ENCODE measurements at places on chromosomes 6 and 20.
A peak's percentile ranks its signal among the peaks of the same experiment; 100 is the strongest.

GRCh38 chr6:157798851-157799250 is 24.2 kb upstream of the SNX9 start:
- DNase-seq, result no peak

- DNase-seq, result no peak
Observed at GRCh38 chr6:66553441-66553840, 846.4 kb upstream of the EYS start.

- DNase-seq, result no peak
Observed at GRCh38 chr6:117118490-117118889, 146.9 kb upstream of the VGLL2 start.

- DNase-seq, result peak; percentile 33
Observed at GRCh38 chr6:158631678-158632537, 12.6 kb downstream of the DYNLT1 start.

DNA sequence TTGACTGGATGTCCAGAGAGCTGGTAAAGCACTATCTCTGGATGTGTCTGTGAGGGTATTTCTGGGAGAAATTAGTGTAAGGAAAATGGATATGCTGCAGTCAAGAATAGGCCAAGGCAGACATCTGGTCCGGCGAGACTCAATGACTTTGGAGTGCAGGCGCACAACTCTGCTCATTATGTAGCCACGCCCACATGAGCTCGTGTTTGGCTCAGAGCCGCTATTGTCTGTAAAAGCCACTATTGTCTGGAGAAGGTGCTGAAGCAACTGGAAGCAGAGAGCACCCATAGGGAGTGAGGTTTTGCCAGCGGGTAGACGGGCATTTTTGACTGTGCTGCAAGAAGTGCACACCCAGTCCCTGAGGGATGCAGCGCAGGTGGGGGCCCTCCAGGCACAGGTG is 305.0 kb upstream of the POU3F2 start:
- DNase-seq, result no peak

- DNase-seq, result no peak
Observed at GRCh38 chr20:3121271-3121911, 36.9 kb upstream of the AVP start.

DNA sequence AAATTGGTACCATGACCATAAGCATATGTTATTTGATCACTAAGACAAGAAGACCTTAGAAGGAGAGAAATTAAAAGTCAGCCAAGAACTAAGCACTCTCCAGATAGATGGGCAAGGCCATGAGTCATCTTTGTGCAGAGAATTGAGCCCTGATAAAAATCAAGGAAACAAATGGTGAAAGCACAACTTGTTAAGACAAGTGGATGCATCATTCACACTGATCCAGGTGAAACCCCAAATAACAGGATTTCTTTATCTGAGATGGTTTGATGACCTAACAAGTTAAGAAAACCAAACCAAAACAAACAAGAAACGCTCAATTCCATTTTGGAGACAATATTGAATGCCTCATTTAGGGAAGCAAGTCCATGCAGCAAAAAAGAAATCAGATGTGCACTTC is 121.6 kb downstream of the ADAT2 start:
- DNase-seq, result no peak

GRCh38 chr6:159897603-159898002 is 6.8 kb downstream of the MAS1 start:
- DNase-seq, result no peak

- DNase-seq, result no peak
Observed at GRCh38 chr6:31689249-31690110, 8.6 kb upstream of the LY6G5C start.

DNA sequence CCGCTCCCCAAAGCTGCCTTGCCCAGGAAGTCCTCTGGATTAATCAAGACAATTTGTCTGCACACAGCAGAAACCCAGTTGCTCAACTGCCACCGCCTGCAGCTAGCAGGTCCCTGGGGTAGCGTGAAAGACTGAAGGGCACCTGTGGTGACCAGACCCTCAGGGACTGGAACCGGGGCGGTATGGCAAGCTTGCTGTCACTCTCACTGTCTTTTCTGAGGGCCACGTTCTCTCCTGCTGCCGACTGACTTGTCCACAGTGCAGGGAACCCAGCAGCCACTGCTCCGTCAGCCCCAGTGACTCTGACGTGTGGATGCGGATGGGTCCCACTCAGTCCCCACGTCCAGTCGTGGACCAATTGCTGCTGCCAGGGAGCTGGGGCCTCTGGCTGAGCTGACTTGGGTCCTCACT is 72.8 kb upstream of the PMEPA1 start:
- DNase-seq, result no peak

- DNase-seq, result no peak
Observed at GRCh38 chr6:2127484-2127911, 117.9 kb downstream of the GMDS start.

- DNase-seq, result no peak
Observed at GRCh38 chr20:24767623-24768100, 181.4 kb upstream of the CST7 start.

GRCh38 chr6:153059757-153060156 is 57.2 kb upstream of the MTRF1L start:
- DNase-seq, result no peak

DNA sequence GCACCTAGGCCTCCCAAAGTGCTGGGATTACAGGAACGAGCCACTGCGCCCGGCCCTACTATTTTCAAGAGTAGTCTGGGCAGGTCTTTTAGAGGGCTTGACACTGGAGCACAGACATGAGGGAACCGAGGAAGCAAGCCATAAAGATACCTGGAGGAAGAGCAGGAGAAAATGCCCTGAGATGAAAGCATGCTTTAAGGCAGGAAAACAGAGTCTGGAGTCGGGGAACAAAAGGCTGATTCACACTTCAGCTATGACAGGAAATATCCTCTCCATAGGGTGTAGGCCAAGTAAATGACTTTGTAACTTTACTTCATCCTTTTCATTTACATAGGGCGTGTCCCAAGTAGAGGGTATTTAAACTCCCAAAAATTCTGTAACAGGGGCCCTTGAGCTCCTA is 4.3 kb upstream of the SERINC3 start:
- DNase-seq, result no peak

GRCh38 chr6:149453597-149454345 is 31.0 kb downstream of the ZC3H12D start:
- no peak for DNase-seq

- DNase-seq, result no peak
Observed at GRCh38 chr6:52537001-52537753, 39.7 kb downstream of the TRAM2 start.

GRCh38 chr6:16183187-16183664 is 54.3 kb downstream of the MYLIP start:
- no peak for DNase-seq

- DNase-seq, result no peak
Observed at GRCh38 chr20:10658051-10658823, 15.6 kb downstream of the JAG1 start.

DNA sequence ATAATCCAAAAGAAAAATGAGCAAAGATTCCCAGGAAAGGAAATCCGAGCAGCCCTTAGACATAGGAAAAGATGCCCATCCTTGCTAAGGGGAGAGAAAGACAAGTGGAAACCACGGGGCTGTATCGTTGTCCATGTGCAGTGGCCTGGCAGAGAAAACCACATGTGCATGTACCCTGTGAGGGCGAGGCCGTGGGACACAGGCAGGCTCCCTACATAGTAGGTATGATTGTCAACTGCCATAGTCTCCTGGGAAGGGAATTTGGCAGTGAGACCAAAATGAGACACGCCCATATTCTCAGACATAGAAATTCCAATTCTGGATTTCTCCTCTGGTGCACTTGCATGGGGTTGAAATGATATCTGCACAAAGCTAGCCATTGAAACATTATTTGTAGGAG is 169.7 kb upstream of the SALL4 start:
- DNase-seq, result no peak

GRCh38 chr6:3868544-3868943 is 19.4 kb downstream of the FAM50B start:
- no peak for DNase-seq

GRCh38 chr6:147779624-147780023 is 271.1 kb downstream of the SAMD5 start:
- no peak for DNase-seq

DNA sequence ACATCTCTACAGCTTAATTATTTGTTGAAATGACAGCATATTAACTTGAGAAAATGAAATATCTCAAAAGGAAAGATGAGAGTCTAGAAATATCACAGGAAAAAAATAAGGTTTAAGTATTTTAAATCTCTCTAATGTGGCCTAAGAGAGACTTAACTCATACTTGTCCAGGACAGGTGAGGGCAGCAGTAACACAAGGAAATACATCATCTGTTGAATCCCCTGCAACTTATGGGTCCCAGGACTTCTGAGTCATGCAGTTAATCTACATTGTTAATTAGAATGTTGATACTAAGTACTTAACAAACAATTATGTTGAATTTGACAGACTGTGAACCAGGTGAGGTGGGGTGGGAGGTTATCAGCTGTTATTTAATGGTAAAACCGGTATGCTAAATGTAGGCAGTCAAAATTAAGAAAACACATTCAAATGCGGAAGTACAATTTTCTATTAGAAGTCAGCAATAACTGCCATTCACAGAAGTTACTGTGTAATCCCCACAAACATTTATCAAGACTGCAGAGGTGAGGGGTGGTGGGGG is 87.9 kb downstream of the CEP57L1 start:
- DNase-seq, result no peak

- DNase-seq, result no peak
Observed at GRCh38 chr6:21281366-21281765, 312.2 kb upstream of the SOX4 start.

DNA sequence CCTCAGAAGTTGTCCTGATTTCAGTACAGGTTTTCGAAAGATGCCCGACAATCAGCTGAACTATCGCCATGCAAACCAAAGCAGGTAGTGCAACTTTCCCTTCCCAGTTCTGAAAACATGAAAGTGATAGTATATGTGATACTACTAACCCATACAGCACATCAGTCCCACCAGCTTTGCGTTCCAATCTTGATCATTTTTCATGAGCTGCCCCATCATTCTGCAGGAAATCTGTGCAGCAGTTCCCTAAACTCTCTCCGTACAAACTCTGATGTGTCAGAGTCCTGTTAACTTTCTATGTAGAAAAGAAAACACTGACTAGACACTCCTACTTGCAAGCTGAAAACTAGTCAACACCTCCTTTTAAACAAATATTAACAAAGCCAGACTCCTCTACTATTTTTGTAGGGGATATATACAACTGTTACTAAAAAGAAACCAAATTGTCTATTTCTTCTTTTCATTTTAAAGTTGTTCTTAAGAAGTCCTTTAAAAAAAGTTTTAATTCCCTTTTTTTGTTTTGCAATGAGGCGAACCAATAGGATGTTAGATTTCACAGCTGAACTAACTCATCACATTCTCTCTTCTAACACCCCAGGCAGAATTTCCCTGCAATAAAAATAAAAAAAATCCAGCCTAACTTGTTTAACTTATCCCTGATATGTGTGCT is 99.6 kb upstream of the DST start:
- DNase-seq, result no peak

GRCh38 chr6:88089708-88090107 is 42.1 kb downstream of the SPACA1 start:
- no peak for DNase-seq

GRCh38 chr20:14800707-14801425 is 463.5 kb upstream of the FLRT3 start:
- DNase-seq, result no peak

DNA sequence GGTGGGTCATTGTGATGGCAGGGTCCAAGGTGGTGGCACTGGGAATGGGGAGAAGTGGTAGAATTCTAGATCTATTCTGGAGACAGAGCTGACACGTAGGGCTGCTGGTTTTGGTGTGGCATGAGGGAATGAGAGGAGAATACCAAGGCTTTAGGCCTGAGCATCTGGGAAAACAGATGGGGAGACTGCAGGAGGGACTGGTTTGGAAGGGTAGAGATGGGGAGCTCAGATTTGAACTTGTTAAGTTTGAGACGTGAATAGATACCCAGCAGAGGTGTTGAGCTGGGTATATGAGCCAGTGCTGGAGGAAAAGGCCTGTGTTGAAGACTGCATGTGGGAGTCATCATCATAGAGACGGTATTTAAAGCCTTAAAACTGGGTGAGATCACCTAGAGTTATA is 17.5 kb downstream of the TRMT6 start:
- no peak for DNase-seq

DNA sequence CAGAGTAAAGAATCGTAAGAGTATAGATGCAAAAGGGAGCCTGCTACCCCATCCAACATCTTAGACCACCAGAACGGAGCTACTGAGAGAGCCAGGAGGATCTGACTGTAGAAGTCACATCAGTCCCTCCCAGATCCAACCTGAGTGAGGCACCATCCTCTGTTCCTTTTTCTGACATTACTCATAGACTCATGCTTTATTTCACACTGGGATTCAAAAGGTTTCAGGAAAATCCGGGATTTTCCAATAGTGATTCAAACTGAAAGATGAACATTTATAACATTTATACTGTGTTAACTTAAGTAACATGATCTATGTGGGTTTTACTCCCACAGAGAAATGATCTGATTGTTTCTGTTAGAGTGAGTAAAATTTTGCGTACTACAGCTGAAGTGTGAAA is 868.6 kb upstream of the GJE1 start:
- DNase-seq, result no peak

- DNase-seq, result no peak
Observed at GRCh38 chr6:153677522-153677921, 361.5 kb upstream of the OPRM1 start.

GRCh38 chr20:58228103-58228483 is 360 bp downstream of the ANKRD60 start:
- DNase-seq, result no peak

DNA sequence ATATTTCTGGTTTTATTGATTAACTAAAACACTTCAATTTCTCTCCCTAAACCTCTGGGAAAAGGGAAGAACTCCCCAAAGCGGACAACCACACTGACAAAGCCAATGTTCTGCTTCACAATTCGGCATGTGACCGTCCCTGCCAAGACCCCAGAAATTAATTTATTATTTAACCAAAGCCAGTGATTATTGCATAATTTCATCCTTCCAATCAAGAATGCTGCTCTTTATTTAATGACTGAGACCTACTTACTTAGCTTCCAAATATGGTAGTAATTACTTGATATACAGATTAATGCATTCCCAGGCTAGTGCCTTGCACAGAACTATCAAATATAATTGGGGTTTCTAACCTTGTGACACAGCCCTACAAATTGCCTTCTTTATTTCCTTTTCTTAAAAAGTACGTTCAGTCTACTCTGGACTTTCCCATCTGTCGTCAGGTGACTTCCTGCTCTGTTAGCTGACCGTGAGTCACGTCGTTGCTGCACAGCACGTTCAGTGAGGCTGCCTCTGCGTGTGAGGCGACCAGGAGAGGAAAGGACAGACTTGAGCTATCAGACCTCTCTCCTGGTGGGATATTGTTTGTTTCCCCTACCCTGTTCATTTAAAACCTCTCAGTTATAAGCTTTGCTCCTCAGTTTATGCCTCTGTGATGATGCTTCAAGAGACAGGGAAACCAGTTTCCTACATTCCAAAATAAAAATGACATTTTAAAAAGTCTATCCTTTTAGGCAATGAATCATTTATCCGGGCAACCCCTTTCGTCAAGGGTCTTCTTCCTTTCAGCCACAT is 55.7 kb upstream of the TNFAIP3 start:
- no peak for DNase-seq

GRCh38 chr20:50314678-50315335 is 124.2 kb downstream of the CEBPB start:
- no peak for DNase-seq

Data from liver (tissue), 10 donors.